ENCODE measurements at places on chromosomes 5 and 9.

- no peak for DNase-seq
Measured at GRCh38 chr5:150009671-150010387, 9.3 kb downstream of the HMGXB3 start.

GRCh38 chr5:28822071-28822470, 1783.7 kb upstream of the CDH9 start:
- no peak for DNase-seq

- no peak for DNase-seq
Measured at GRCh38 chr9:4424038-4424437, 66.2 kb upstream of the SLC1A1 start.

DNA sequence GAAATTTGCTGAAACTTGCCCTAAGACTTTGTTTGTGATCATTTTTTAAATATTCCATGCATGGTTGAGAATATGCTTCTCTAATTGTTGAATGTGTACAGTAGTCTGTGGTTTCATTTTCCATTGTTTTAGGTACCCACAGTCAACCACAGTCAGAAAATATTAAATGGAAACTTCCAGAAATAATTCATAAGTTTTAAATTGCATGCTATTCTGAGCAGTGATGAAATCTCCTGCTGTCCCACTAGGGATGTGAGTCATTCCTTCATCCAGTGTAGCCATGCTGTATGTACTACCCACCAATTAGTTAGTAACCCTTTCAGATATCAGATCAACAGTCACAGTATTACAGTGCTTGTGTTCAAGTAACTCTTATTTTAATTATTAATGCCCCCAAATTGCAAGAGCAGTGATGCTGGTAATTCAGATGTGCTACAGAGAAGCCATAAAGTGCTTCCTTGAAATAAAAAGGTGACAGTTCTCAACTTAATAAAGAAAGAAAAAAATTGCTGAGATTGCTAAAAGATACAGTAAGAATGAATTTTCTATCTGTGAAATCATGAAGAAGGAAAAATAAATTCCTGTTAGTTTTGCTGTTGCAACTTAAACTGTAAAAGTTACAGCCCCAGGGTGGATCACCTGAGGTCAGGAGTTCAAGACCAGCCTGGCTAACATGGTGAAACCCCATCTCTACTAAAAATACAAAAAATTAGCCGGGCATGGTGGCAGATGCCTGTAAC, 79.9 kb upstream of the FBXL17 start:
- DNase-seq, result no peak

DNA sequence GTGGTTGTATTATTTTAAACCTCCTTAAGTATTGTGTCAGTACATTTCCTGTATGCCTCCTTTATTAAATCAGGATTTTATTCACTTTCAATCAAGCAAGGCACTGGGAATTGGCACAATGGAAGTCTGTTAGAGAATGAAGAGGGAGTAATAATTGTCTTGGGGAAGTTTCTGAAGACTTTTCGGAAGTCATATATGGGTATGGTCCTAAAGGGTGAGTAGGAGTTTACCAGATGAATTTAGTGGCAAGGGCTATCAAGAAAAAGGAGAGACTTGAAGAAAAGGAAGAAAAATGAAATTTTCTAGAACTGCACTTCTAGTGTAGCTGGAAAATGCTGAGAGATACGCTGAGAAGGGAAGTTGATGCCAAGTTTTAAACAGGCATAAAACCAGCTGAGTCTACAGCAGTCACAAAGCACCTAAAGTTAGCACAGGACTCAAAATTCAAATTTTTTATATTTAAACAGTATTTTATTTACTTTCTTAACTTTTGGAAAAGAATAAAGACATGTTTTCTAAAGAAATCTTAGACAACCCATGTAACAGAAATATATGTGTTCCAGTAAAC, 184.9 kb downstream of the SMC2 start:
- no peak for DNase-seq

DNA sequence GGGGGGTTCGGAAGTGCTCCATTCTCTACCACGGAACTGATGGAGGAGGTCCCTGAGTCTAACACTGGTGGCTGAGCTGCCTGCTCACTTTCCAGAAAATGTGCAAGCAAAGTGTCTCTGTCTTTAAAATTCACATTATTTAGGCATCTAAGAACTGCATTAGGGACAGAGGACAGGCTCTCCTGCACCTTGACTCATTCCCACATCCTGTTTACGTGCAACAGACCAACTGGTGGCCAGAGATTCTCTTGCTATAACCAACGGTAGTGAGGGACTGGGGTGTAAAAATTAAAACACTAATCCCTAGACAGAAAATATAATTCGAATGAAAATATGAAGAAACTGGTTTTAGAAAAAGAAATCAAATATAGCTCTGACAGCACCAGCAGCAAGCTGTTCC, 320.9 kb downstream of the IRX2 start:
- DNase-seq, result no peak

DNA sequence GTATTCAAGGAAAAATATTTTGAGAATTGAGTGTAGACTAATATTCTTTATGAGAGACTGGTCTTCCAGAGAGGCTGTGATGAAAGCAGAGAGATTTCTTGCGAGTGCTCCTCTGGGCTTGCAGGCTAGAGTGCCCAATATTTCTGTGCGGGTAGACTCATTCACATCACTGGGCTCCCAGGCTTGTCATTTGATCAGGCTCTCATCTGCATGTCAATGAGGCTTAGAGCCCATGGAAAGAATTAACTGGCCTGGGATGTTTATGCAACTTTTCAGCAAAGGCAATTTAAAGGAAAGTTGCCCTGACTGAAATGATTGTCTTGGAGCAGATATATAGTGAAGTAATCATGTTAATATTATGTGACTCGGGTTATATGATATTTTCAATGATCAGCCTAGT, 42.3 kb downstream of the SNCAIP start:
- DNase-seq, result no peak

- DNase-seq, result no peak
Measured at GRCh38 chr5:58800356-58800755, 217.5 kb downstream of the RAB3C start.

- DNase-seq, result no peak
Measured at GRCh38 chr5:166695326-166695725, 1596.1 kb upstream of the WWC1 start.

GRCh38 chr9:78234810-78235209, 1.1 kb upstream of the CEP78 start:
- DNase-seq, result no peak

DNA sequence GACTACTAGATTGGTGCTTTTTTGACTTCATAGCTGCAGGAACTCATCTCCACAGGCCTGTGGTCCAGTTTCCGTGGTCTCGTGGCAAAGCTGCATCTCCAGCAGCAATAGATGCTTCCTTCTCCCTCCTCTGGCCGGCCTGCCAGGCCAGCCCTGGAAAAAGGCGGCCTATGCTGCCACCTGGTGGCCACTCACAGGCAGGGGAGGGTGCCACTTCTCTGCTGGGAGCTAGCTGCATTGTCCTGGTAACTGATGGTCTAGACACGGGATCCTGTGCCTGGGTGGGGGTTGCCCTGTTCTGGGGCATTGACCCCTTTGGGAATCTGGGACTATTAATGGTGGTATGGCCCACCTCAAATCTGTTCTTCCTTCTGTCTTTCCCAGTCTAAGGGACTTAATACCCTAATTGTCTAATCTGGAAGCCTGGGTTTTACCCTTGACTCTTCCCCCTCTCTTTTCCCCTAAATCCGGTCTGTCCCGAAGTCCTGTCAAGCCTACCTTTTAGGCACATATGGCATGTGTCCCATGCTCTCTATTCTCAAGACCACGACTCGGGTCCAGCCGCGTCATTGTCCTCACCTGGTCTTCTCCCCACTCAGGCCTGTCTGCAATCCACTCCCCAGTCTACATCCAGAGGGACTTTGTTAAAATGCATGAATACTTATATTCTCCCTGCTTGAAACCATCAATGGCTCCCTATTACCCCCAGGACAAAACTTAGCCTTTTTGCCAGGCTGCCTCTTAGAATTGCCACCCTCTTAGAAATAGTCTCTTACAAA, 20.1 kb upstream of the PTGS1 start:
- peak; percentile 69 for DNase-seq

DNA sequence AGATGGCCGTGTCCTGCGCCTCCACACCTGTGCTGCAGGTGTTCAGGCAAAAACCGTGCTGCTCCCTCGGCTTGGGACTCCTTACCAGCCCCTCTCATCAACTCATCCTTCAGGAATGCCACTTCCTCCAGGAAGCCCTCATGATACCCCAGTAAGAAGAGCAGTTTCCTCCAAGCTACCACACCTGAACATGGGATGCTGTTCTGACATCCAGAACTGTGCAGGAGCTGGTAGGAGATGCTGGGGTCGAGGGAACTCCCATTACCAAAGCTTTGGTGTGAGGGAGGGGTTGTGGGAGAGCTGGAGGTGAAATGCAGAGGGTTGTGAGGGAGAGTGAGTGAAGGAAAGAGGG, 18.9 kb downstream of the CARD19 start:
- DNase-seq, result no peak

DNA sequence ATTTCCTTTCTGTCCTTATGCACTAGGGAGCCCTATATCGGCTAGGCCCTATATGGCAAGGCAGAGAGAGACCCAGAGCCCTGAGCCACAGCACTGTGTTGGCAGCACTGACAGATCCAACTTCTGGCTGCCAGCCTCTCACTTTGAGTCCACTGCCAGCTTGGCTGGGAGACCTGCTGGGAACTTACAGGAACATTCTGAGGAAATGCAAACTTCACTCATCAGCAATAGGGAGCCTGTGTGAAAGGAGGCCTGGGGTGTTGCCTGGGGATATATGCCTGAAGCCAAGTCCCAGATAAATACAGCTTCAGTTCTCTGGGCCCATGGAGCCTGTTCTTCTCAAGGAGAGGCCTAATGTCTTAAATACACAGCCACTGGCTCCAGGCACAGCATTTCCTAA, 78.0 kb downstream of the ADRB2 start:
- no peak for DNase-seq

- no peak for DNase-seq
Measured at GRCh38 chr5:82905986-82906385, 171.2 kb downstream of the TMEM167A start.

DNA sequence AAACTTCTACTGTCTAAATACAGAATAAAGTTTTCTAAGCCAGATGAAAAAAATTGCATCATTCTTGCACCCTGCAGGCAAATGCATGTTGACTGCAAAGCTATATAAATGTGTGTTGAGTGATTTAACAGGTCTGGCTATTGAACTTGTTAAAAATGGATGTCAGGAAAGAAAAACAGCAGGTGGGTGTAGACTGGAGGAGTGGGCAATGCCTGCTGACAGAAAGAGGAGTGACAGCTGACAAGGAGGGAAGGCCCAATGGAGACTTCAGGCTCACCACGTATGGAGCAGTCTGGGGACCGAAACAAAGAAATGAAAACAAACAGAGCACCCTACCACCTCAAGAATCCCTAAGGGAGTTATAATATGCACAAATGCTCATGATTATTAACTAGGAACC, 127.8 kb downstream of the GRIA1 start:
- DNase-seq, result no peak

GRCh38 chr9:115208501-115208900, 90.5 kb upstream of the TNC start:
- DNase-seq, result no peak

DNA sequence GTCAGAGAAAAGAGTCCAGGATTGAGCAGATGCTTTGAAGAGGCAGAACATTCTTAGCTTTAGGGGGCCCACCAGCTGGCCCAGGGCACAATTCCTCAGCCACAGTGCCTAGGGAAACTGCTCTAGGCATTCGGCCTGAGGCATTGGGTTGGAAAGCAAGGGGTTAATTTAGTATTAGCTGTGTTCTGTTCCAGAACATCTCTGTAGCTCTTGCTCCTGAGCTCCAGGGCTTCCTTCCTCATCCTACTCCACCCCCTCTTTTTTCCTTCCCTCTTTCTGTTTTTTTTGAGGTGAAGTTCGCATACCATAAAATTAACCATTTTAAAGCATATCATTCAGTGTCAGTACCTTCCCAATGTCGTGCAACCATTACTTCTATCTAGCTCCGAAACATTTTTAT, 74.5 kb upstream of the PANK3 start:
- DNase-seq, result no peak

GRCh38 chr9:111744363-111744762, 50.4 kb downstream of the SHOC1 start:
- no peak for DNase-seq

DNA sequence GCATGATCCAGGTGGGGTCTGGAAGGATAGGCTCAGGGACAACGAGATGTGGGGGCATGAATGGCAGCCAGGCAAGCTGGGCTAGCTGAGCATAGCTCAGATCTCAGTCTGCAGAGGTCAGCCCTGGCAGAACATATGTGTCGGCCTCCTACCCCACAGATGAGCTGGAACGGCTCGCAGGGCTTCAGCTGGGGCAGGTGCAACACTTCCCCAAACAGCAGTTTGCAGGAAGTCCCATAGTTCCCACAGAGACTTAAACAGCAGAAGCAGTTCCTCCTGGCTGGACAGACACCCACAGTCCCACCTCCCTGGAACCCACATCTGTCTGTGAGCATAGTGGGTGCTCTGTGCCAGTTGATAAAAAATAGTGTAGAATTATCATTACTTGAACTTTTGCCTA, 404.6 kb downstream of the GADD45G start:
- no peak for DNase-seq

DNA sequence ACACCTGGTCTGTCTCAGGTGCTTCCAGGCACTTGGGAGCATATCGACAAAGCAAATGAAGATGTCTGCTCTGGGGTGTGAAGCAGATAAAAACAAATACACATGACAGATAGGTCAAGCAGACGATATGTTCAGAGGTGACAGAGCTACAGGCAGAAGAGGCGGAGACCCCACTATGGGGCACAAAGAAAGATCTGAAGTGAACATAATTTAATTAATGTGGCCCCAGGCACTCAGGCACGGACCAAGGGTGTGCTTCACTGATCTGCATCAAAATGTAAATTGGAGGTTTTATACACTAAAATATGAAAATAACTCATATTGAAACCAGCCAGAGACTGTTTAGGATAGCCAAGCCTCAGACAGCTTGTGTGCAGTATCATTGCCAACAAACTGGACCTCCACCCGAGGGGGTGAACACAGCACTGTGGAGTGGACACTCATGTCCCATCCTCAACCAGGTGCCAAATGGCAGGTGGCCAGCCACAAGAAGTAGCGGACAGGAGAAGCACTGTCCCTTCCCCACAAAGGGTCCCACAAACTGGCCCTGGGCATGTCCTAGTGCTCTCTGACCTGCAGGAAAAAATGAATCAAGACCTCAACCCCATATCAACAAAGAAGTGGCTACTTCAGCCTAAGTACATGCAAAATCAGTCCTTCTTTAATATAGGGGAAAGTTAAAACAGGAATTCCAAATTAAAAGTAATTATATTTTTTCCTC, 29.2 kb downstream of the ROR2 start:
- no peak for DNase-seq

DNA sequence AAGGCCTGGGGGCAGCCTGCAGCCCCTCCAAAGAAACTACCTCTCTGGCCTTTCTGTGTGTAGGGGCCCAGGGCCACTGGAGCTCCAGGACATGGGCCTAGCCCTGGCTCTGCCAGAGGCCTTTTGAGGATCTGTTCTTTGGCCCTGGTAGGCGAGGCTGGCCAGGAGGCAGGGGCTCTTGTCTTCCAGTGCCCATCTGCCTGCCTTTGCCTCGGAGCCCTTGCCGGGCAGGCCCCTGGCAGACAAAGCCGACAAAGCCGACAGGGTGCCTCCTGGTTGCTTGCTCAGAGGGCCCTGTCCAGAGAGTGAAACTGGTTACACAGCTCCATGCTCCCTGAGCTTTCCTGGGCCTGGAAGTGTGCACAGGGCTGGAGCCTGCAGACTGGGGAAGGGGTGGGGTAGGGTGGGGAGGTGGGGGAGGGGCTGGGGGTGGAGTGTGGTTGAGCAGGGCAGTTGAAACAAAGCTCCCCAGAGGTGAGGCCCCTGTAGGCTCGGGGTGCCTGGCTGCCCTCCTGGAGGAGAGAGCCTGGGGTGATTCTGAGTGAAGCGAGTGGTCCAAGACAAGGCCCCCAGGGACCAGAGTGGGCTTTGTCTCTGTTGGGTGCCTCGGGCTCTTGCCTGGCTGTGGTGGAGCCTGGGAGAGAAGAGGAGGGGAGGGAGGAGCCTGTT, 29.3 kb downstream of the PTPA start:
- DNase-seq, result peak; percentile 69

All from ovary (tissue), 10 donors.